ENCODE measurements at places on chromosomes 3 and 15.

DNA sequence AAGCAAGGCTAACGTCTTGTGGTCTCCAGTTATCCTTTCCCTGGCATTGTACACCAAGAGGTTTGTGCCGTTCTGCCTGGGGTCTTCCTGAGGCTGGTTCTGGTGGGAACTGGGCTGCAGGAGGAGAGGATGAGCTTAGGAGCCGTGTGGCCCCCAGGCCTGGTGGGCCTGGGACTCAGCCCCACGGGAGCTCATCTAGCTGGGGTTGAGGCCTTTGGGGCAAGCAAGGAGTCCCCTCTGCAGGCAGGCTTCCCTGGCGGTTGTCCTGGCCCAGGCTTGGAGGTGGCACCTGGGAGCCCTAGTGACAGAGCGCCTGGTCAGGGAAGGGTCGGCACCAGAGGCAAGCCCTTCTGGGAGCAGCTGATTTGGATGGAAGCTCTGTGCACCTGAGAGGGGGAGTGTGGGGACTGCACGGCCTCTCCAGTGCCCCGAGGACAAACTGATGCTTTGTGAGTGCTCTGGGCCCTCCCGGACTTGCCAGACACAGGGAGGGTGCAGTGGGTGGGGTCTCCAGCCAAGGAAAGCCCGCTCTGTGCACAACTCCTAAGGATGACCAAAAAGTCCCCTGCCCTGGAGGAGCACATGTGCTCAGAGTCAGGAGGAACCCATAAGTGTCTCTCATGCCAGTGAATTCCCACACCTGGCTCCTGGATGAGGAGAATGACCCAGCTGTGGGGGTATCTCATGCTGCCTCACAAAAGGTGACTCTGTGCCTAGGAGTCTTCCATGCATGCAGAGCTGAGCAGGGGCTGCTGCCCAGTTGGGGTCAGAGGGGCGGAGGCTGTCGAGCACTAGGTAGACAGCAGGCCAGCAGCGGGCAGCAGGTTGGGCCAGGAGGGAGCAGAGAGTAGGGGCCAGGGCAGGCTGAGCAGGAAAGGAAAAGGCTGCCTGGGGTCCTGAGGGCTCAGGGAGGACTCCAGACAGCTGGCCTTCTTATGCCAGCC, 2.7 kb downstream of the PAK6 start:
- DNase-seq, result no peak

GRCh38 chr15:63835211-63835568, 1.4 kb upstream of the HERC1 start:
- no peak for DNase-seq

- no peak for DNase-seq
Measured at GRCh38 chr3:26963361-26963743, 340.8 kb downstream of the LRRC3B start.

DNA sequence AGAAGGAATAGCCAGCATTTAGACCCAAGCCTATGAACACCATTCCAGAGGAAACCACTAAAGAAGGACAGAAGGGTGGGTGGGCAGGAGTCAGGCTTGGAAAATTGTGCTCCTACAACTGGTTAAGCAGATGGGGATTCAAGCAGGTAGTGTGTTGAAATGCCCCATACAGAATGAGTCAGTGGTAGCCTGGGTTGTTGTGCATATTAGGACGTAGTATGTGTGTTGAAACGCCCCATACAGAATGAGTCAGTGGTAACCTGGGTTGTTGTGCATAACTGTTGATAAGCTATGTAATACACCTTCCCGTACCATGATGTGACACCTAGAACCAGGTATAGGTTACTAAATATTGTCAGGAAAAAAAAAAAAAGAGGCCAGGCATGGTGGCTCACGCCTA, 34.0 kb downstream of the MINDY4B start:
- DNase-seq, result no peak

DNA sequence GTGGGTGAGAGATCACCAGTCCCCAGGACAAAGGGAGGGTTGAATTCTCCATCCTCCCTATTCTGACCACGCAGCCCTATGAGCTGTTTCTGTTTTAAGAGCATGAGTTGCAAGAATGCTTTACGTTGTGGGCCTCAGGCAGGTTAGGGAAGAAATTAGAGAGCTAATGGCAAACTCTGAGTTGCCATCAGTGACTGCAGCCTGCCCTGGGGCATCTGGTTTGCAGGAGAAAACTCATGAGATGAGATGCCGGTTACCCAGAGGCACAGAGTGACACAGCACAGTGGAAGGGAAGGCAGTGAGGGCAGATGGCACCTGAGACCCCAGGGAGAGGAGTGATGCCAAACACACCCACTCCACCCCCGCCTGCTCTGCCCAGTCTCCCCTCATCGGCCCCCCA, 265.3 kb downstream of the CD47 start:
- no peak for DNase-seq

- no peak for DNase-seq
Measured at GRCh38 chr3:194121891-194122631, 13.9 kb upstream of the HES1 start.

DNA sequence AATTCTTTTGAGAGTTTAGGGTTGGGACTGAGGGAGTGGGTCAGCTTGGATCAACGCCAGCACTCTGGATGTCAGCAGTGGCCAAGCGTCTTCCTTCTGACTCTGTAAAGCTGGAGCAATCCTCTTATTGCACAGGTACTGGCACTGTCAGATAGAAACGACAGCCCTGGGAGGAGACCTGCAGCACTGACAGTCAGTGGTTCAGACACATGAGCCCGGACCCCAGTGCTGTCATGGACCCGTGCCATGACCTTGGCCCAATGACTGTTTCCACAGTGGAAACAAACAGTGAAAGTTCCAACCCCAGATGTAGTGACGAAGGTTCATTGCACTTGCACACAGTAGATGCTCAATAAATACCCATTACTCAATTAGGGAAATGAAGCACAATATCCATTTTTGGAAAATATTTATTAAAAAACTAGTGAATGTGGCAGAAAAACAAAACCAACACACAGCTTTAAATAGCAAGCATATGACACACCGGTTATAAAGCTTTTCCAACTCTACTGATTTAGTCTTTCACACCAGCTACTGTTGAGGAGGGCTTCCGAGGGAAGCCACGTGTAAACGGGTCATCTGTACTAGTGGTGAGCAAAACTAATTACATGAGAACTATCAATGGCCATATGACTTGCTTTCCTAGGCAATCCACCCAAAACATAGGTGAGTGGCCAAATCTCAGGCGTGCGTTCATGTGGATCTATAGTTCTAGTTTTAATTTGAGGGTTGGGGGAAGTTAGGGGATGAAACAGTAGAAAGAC, 22.1 kb downstream of the SIAH2 start:
- no peak for DNase-seq

- DNase-seq, result no peak
Measured at GRCh38 chr3:112530573-112530972, 31.2 kb downstream of the ATG3 start.

DNA sequence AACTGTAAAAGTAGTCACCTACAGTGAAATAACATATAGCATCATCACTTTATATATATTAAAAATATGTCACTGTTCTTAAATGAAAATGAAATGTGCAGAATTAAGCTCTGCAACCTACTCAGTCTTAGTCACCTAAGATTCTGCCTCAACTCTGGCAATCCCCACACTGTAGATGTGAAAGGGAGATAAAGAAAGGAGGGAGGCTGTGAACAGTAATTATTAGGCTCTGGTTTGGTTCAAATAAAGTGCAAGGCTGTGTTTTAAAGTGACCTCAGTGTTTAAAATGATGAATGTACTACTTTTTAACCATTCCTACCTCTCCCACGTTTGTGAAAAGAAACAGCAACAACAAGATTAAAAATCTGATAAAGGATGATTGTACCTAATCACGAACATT, 72.2 kb downstream of the ATP8B4 start:
- DNase-seq, result no peak

- no peak for DNase-seq
Measured at GRCh38 chr3:86695752-86696151, 295.2 kb downstream of the VGLL3 start.

GRCh38 chr15:62553911-62554563, 389.0 kb upstream of the C2CD4B start:
- no peak for DNase-seq

GRCh38 chr15:25793354-25794050, 69.6 kb downstream of the ATP10A start:
- DNase-seq, result no peak

- DNase-seq, result no peak
Measured at GRCh38 chr3:120642368-120642948, 39.6 kb downstream of the HGD start.

- no peak for DNase-seq
Measured at GRCh38 chr3:126432361-126433104, 37.8 kb downstream of the CFAP100 start.

- DNase-seq, result no peak
Measured at GRCh38 chr15:36843822-36844221, 256.5 kb downstream of the MEIS2 start.

GRCh38 chr3:11300970-11301369, 28.8 kb downstream of the ATG7 start:
- DNase-seq, result no peak

- DNase-seq, result peak; percentile 40
Measured at GRCh38 chr3:173396191-173397041, 1.1 kb upstream of the NLGN1 start.

- no peak for DNase-seq
Measured at GRCh38 chr15:67953299-67953698, 100.8 kb upstream of the PIAS1 start.

GRCh38 chr3:101065962-101066361, 72.7 kb upstream of the ABI3BP start:
- DNase-seq, result no peak

DNA sequence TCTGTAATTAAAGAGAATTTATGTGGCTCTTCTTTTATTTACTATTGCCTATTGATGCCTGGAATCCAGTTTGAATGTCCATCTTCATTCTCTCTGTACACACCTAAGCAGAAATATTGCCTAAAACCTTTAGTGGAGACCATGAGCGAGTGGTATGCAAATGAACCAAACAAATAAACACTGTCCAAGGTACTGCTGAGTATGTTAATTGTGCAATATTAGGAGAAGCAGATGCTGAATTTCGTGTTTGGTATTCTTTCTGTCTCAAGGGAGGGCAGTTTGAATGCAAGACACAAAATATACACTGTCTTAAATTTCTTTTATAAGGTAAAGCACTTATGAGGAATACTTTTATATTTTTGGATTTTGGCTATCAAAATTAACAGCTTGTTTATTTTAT, 440.9 kb downstream of the RBMS3 start:
- no peak for DNase-seq

- DNase-seq, result no peak
Measured at GRCh38 chr15:33735637-33736247, 232.6 kb upstream of the CHRM5 start.

- no peak for DNase-seq
Measured at GRCh38 chr3:126502656-126503055, 14.9 kb downstream of the UROC1 start.

DNA sequence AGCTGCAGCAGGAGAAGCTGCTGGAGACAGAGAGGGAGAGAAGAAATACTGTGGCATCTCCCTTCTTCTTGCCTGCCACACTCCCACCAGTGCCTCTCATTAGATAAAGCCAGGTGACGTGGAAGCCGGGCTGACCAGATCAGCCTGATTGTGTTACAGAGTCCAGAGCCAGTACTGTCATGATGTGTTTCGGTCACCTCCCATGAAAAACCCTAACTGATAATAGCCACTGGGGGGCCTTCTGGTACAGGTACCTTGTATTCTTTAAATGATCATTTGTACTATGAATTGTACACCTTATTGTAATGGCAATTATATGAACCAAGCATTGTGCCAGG, 125.8 kb upstream of the TMEM108 start:
- DNase-seq, result no peak

GRCh38 chr3:89565098-89565497, 457.7 kb downstream of the EPHA3 start:
- no peak for DNase-seq

DNA sequence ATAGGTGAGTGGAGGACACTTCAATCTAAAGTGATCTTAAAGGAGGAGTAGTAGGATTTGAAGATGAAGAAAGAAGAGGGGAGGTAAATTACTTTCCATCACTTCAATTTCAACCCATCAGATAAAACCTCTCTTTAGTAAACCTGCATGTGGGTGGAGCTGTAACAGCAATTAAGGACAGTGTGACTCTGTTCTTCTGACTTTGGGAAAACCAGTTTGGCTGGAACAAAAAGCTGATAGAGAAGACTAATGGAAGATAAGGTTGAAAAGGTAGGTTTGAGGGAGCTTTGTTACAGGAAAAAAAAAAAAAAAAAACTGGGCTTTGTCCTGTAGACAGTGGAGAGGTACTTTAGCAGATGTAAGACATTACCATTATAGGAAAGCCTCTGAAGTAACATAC, 4.5 kb upstream of the GSK3B start:
- no peak for DNase-seq

- DNase-seq, result no peak
Measured at GRCh38 chr15:77499087-77499760, 78.5 kb downstream of the HMG20A start.

DNA sequence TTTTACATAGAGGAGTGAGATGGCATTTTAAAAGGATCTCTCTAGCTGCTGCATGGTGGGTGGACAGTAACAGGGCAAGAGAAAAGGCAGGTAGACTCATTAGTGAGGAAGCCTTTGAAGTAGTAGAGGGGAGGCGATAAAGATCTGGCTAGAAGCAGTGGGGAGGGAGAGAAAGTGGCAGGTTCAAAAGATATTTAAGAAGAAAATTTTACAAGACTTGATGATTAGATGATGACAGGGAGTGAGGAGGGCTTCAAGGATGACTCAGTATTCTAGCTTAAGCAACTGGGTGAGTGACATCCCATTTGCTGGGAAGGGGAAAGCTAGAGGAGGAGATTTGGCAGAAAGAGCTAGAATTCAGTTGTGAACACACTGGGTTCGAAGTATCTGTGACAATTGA, 3.8 kb upstream of the BRPF1 start:
- no peak for DNase-seq

DNA sequence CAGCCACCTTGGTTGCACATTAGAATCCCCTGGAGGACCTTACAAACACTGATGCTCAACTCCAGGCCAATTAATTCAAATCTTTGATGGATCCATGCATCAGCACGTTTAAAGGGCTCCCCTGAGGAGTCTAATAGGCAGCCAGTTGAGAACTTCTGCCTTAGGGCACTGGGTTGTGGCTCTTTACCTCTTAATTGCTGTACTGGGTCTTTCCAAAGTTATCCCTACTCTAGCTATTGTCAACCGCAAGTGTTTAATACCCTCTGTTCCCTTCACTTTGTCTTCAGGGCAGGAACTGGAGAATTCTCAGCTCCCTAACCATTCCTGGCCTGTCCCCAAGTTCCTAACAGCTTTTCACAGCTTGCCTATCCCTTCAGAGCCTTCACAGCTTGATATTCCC, 15.0 kb upstream of the FAM174B start:
- DNase-seq, result no peak

- no peak for DNase-seq
Measured at GRCh38 chr3:8987226-8987625, 24.0 kb upstream of the RAD18 start.

DNA sequence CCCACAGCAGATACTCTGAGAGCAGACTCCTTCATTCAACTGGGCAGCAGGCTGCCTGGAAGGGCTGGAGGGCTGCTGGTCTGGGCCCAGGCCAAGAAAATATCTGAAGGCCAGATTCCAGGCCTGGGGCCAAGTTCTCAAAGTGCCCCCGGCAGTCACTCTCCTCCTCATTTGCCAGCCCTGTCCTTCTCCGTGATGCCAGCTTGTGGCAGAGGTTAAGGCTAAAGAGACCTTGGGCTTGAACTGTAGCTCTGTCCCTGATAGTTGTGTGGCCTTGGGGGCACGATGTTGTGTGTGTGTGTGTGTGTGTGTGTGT, 39.0 kb downstream of the FAM3D start:
- no peak for DNase-seq
